Fibroblast of the aortic adventitia (primary cell): ENCODE measurements at places on chromosomes 3 and 15. TPM values are rescaled to one million over a fixed set of nuclear protein-coding genes. Genes with fewer than 3 reads are reported as not detected.

FANCD2OS gene
- total RNA-seq = not detected in 2 replicates

DNA sequence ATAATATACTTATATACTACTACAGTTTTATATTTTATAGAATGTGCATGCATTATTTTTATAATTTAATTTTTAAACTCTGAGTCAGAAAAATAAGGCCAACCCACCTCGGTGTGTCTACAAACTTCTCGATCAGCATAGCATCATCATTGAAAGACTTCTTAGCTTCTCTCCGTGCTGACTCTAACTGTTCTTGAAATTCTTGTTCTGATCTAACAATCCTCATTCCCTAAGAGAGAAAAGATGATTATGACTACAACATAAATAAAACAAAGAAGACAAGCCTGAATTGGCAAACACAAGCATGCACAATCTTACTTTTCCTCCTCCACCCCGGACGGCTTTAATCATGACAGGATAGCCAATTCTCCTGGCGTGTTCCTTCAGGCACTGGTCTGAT lies 28.4 kb downstream of the MCCC1 start:
- no peak for DNase-seq

DNA sequence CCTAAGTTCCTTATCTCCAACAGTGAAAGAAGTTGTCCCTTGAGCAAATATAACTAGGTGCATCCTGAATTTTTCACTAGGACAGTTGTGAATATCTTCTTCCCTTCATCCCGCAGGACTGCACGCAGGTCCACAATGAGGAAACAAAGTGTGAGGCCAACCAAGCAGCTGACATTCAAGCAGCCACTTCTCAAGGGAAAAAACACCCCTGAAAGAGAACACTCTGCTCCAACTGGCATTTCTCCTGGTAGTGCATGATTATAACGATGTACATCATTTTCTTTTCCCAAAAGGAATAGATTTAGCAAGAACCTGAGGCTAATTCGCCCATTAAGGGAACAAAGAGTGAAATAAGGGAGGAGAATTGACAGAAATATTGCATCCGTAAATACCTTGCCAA lies 74.5 kb downstream of the ANXA2 start:
- DNase-seq = no peak

GRCh38 chr3:10609134-10609533 lies 103.7 kb upstream of the ATP2B2 start:
- no peak for DNase-seq

DNA sequence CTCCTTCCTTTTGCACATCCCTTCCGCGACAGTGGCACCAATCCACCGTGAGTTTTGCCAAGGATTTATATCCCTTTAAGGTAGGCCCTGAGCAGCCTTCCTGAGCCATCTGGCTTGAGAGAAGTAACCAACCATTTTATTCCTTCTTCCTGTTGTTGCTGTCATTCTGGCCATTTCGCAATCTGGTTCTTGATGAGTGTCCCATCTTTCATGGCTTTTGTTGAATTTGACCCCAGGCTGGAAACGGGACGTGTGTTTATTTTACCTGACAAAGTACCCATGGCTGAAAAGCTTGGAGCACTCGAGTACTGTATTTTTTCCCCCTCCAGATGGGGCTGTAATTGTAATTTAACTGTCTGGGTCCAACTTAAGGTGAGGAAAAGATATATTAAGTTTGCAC lies 173.4 kb downstream of the WNT5A start:
- DNase-seq = no peak

GRCh38 chr15:99345832-99346462 lies 94.7 kb downstream of the LRRC28 start:
- DNase-seq = no peak

DNA sequence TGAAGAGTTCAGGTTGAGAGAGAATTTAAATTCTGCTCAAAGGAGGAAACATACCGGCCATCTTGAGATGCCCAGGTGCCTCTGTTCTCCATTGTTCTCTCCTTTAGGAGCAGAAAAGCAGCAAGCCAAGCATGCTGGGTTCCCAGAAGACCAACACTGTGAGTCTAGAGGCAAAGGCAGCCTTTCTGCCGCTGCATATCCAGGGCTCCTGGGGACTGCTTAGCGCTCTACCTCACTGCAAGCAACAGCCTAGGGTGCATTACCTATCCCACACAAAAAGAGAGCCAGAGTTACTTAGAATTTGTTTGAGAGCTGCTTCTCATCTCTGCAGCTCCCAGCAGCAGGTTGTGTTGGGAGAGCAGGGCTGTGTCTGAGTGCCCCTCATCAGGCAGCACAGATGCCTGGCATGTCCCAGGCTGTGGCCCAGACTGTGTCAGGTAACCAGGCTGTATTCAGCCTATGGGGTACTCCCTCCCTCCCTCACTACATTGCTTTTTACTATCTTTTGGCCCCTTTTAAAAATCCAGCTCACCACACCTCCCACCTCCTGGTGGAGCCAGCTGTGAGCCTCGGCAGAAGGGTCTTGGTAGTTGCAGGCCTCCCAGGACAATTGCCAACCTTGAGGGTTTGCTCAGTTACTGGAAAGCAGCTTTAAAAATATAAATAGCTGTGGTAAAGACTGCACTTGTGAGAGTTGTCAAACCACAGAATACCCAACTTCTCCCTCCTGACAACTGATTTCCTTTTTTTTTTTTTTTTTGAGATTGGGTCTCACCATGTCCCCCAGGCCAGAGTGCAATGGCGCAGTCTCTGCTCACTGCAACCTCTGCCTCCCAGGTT lies 30.2 kb downstream of the BCL2L10 start:
- peak; percentile 50 for DNase-seq

CXCR6 gene
- total RNA-seq = not detected in 2 replicates

GRCh38 chr3:70970171-70970570 lies 613.4 kb downstream of the FOXP1 start:
- no peak for DNase-seq

PLS1 gene
- total RNA-seq = 0.99 and 2.0 TPM in 2 replicates

SLC22A14 gene
- total RNA-seq = not detected in 2 replicates

- no peak for DNase-seq
These were observed 93.8 kb downstream of the DNAJB8 start for GRCh38 chr3:128372707-128373533.

- DNase-seq = no peak
These were observed 107.3 kb downstream of the SLMAP start for GRCh38 chr3:57863380-57863779.

GRCh38 chr3:32575451-32576113 lies 4.9 kb upstream of the DYNC1LI1 start:
- no peak for DNase-seq

DNA sequence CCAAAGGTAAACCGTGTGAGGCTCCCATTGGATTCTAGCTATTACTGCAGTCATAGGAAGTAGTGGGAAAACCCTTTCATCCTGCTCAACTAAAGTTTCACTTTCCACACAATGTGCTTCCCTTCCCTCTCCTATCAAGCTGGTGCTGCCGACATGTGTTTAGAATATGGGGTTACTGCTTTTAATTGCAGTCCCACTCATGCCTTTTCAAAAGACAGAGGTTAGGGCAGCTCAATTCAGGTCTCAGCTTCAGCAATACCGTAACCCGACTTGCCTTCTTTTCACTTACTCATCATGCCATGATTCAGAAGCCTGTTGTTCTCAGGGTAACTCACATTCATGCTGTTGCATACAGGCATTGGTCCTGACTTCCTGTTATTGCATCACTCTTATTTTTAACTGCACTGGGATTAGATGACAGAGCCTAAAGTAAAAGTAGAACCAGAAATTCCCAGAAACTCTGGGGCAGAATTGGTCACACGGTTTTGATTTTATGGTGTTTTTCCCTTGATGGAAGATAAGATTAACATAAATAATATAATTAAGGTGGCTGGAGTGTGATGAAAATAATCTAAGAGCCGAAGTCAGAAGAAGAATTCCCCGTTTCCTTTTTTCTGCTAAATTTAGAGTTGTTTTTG lies 45.7 kb downstream of the C2CD4B start:
- peak; percentile 95 for DNase-seq

ALAS1 gene
- total RNA-seq = 18.8 and 40.8 TPM in 2 replicates

DNA sequence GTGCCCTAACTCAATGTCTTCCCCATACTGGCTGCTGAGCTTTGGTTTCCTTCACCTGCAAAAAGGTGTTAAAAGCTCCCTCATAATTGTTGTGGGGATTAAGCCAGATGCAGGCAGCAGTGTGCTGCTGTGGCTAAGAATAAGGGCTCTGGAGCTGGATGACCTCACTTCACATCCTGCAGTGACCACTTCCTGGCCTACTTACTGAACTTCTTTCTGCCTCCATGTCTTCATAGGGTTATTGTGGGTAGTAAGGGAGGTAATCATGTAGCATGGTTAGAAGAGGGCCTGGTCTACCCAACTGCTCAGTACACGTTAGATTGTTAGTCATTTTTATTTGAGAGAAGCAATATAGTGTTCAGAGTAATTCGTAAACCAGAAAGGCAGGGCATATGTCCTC lies 18.4 kb downstream of the GYG1 start:
- DNase-seq = no peak

- DNase-seq = no peak
These were observed 342.1 kb upstream of the SOX2 start for GRCh38 chr3:181369637-181370036.

- no peak for DNase-seq
These were observed 2.0 kb upstream of the NFKBIZ start for GRCh38 chr3:101847328-101847727.

RBMS3 gene
- total RNA-seq = 68.4 and 84.1 TPM in 2 replicates

DNA sequence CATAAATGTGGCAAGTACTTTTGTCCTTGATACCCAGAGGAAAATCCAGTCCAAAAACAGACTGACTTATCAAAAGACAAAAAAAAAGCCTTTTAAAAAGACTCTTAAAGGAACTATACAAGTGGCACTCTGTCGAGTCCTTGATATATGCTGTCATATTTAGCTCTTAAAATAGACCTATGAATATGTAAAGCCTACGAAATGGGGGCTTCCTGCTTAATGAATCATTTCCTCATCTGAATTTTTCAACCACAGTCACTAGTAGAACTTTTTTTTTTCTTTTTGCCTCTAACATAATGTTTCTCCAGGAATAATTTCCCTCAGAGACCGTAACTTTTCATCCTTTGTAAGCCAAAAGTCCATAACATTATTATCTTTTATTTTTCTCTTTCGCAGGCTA lies 95.8 kb downstream of the P3H2 start:
- DNase-seq = peak; percentile 41

- DNase-seq = no peak
These were observed 76.4 kb downstream of the SPSB4 start for GRCh38 chr3:141127344-141128125.

DNA sequence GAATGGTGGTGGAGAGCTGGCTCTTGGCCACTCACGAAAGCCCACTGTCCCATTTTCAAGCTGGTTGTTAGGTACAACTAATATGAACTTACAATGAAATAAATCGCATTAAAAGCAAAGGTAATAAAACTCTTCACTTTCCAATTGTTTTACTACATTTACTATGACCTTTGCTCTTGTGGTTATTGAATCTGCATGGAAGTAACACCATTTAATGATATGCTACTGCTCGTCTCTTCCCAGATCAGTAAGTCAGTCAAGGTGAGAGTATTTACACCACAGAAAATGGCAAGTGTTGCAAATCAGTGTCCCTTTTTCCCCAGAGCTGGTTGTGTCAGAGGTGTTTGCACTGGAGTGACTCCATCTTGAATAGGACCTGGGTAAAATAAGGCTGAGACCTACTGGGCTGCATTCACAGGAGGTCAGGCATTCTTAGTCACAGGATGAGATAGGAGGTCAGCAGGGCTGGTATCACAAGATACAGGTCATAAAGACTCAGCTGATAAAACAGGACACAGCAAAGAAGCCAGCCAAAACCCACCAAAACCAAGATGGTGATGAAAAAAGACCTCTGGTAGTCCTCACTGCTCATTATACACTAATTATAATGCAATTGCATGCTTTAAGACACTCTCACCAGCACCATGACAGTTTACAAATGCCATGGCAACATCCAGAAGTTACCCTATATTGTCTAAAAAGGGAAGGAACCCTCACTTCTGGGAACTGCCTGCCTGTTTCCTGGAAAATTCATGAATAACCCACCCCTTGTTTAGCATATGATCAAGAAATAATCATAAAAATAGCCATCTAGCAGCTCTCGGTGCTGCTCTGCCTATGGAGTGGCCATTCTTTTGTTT lies 57.6 kb downstream of the FRMD4B start:
- no peak for DNase-seq
